ENCODE measurements at places on chromosomes 3 and 15.
A peak's percentile ranks its signal among the peaks of the same experiment; 100 is the strongest.

GRCh38 chr15:75808563-75808962, 34.7 kb upstream of the UBE2Q2 start:
- DNase-seq: no peak

GRCh38 chr3:4407941-4408340, 59.1 kb downstream of the SUMF1 start:
- no peak for DNase-seq

GRCh38 chr15:101781928-101782327, 21.4 kb upstream of the OR4F6 start:
- DNase-seq: no peak

GRCh38 chr15:29938361-29939335, 116.4 kb upstream of the TJP1 start:
- DNase-seq: no peak

DNA sequence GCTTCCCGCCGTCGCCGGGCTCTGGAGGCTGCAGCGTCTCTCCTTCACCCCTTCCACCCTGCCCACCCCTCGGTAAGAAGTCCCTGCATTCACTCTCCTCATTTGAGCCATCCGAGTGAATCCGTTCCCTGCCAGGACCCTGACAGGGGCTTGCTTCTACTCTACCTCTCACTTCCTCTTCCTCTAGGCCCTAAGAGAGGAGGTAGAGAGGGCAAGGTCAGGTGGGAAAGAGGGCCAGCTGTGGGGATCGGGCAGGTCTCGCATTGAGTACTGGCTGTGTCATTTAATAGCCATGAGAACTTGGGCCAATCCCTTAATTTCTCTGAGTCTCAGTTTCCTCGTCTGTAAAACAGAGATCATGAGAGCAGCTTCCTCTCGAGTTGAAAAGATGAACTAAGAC, 283.6 kb downstream of the UACA start:
- no peak for DNase-seq

DNA sequence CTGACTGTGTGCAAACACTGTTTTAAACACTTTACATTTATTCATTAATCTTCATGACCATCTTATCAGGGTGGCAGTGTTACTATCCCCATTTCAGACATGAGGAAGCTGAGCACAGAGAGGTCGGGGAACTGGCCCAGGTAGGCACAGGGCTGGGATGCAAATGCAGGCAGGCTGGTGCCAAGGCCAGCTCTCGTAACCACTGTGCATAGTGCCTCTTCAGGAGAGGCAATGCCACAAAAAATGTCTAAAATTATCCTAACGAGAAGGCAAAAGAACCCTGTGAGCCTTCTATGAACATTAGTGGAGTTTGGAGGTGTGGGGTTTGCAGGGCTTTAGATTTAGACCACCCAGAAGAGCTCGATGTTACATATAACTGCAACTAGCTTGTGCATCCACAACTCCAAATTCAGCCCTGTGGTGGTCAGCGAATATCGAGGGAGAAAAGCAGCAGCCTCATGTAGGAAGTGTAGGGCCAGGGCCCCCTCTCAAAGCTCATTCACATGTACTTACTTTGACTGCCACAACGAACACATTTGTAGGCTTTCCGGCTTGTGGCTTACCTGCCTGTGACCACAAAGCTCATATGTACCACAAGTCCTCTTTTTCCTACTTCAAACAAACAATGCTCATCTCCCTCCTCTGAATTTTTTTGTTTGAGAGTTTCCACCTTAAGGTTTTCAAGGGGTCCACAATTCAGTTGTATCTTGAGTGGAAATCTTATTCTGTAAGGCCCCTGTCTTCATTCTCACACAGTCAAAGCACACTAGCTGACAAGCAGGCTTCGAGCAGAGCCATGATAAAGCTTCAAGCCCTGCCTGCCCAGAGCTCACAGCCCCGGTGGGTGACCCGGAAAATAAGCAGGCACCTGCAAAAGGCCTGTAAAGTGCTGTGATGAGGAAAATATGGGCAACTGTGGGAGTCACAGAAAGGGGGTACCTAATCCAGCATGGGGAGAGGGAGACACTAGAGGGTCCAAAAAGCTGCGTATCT, 722.9 kb upstream of the CFAP20DC start:
- DNase-seq: no peak

GRCh38 chr3:81550415-81550814, 211.0 kb downstream of the GBE1 start:
- DNase-seq: no peak

DNA sequence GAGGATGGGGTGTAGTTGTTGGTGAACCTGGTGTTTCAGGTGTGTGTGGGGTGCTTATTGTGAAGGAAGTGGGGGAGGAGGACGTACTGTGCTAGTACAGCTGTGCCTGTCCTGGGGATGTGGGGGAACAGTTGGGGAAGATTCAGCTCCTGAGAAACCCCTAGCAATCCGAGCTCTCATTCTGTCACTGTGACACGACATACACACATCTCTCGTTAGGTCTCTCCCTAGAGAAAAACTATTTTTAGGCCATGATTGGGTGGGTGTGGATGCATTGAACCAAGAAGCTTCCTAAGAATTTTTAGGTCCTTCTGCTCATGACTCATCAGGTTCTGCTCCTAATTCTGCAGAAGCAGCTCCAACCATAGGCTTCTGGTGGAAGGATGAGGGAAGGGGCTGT, 54.3 kb downstream of the SLC30A4 start:
- no peak for DNase-seq

DNA sequence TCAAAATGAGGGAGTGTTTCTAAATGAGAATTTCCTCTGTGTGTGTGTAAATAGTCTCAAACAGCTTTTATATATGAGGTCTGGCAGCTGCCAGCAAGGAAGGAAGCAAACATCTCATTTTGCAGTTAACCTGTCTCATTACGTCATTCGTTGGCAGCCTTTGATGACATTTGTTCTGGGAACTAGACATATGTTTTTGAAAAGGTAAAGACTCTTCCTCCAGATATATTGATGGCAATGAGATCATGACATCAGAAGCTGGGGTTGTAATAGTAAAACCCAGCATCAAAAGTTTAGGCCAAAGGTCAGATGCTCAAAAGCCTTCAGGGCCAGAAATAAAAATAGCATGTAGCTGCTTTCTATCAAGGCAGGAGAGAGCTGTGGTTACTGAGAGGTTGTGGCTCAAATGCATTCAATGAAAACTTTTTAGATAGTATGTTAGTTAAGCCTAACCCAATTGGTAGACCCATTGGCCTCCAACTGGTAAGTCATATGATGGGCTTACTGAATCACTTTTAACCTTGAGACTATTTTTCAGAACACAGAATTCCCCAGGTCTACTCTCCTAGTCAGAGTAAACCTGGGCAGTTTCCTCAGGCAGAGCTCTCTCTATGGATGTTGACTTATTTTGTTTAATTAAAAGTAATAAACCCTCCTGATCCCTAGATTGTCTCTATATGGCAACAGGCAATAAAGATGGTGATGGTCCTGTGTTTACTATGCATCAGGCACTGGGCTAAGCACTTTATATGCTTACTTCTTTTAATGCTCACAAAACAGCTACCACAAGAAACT, 386.5 kb upstream of the CFAP20DC start:
- DNase-seq: peak; percentile 20

DNA sequence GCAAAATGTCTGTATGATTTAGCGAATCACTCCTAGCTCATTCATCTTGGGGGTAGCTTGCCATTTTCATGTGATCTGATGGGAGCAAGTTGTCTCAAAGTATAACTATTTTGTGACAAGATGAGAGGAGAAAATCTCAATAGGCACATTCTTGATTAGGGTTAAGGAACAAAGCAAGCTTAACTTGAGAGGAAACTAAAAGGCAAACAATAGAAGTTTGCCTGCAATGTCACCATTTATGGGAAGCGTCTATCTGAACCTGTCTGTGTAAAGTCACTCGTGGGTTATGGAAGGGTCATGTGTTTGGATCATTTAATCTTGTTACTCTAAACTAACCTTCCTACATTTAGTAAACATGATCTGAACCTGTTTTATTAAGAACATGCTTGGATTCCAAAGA, 232.5 kb downstream of the CDIN1 start:
- DNase-seq: no peak

- DNase-seq: no peak
These were observed 45.0 kb downstream of the SRGAP3 start for GRCh38 chr3:9204253-9204992.

DNA sequence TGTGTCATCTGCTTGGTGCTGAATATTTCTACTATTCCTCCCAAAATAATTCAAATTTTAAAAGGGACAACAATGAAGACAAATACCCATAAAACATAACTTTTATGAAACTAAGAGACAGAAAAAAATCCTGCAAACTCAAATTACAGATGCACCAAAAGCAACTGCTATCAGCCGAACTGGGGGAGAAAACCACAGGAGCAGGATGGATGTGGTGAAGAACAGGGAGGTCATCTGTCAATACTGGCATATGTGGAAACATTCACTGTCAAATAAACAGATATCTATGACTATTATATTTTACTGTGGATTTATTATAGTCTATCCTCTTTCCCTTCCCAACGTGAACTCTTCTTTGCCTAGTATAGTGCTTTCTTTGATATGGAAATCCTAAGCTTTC, 53.3 kb upstream of the CPOX start:
- DNase-seq: no peak

- DNase-seq: no peak
These were observed 325.0 kb upstream of the CFAP20DC start for GRCh38 chr3:59374818-59375211.

DNA sequence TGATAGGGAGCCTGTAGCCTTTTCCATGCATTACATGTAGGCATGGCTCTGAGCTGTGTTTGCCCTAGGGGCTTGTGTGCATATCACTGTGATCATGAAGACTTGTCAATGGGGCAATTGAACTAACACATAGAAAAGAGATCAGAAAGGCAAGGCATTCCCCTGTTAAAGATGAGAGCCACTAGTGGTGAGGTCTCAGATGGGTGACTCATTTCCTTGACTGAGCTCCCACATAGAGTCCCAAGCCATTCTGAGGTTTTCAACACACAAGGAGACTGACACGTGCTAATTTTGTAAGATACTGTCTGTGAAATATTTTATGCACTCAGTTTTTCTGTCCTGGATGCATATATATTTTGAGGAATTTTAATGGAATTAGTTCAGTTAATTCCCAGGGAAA, 53.8 kb downstream of the SAMMSON start:
- no peak for DNase-seq

- DNase-seq: no peak
These were observed 296.0 kb upstream of the ICE2 start for GRCh38 chr15:60774829-60775463.

DNA sequence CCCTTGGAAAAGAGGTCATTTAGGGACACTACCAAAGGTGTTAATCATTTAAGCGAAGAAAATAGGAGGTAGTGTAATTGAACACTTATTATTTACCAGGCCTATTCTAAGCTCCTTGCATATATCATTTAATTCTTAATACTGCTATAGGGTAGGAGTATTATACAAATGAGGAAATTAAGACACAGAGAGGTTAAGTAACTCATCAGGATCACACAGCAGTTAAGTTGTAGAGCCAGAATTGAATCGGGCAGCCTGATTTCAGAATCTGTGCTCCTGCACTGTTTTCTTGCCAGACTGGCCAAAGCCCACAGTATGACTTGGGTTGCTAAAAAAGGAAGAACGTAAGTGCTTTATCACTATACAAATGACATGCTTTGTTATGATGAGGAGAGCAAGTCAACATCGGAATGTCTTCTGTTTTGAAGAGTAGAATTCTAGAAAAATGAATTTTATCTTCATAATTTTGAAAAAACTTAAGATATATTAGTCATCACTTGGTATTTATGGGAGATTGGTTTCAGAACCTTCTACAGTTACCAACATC, 31.4 kb downstream of the HPS3 start:
- DNase-seq: no peak

DNA sequence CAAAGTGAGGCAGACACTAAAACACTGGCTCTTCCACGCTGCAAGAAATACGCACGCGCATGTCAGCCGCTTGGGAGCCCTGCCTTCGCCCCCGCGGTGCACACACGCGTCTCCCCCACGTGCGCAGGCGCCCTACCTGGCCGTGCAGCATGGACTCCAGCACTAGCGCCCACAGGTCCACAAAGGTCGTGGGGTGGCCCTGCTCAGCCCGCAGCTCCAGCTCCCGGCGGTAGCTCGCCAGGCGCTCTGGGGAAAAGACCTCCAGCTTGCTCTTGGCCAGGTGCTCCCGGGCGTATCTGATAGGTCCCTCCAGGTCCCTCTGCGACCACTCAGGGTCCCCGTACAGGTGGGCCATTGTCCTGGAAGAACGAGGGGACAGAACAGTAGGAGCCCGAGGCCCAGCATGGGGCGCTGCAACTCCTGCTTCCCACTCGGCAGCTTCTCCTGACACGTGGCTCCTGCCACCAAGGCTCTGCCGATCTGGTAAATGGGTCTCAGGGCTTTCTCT, 14.9 kb downstream of the PLA2G4D start:
- DNase-seq: no peak

DNA sequence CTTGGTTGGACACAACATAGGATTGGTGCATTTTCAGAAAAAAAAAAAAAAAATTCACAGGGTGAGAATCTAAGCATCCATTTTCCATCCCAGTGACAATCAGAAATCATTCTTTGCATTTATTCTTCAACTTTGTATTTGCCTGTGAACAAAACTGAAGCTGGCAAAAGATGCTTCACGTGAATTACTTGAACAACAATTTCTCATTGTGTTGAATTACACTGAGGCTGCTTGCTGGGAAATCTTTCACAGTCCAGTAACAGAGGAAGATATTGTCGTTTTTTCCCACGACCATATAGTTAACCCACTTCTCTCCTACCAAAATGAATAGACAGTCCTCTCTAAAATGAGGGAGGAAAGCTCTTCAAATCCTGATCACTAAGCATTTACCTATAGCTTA, 4.3 kb upstream of the SLCO3A1 start:
- no peak for DNase-seq

GRCh38 chr3:24540821-24541220, 46.2 kb upstream of the THRB start:
- DNase-seq: no peak

DNA sequence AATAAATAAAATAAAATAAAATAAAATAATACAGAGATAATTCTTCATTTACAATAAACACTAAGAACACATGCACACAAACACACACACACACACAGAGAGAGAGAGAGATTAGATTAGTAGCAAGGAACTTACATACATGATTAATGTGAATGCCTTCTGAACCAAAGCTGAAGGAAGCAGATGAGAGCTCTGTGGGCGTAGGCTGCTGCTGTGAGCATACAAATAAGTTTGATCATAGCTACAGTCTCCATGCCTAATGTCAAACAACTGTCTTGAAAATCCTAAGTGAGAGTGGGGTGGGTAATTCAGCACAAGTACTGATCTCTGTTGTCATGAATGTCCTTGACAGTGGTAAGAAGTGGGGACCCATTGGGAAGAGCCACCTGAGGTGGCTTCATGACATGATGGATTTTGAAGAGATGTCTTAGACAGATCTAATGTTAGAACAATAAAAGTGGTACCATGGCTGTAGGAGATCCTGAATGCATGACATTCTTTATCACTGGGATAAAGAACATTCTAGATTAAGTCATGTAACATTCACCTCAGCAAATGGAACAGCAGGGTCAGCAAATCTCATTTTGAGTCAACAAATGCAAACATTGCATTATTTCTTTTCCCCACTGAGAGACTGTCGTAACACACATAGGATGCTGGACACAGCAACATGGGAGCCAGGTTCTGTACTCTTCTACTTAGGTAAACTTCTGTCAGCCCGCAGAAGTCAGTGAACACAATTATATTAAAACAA, 46.2 kb downstream of the CHL1 start:
- no peak for DNase-seq

GRCh38 chr15:85429522-85429921, 49.1 kb downstream of the AKAP13 start:
- no peak for DNase-seq

GRCh38 chr15:72161361-72162132, 36.0 kb downstream of the GRAMD2A start:
- DNase-seq: no peak
